ENCODE measurements at places on chromosomes 7 and 10. TPM values are rescaled to one million over a fixed set of nuclear protein-coding genes. Genes with fewer than 3 reads are reported as not detected.

Gene RELN
- 1.5 TPM for total RNA-seq

Gene FAM241B
- total RNA-seq, result 1.6 TPM

Gene CFAP69
- 3.5 TPM for total RNA-seq

Gene ENKUR
- total RNA-seq, result not detected

Gene RASSF4
- total RNA-seq, result 4.4 TPM

Gene PTPRZ1
- total RNA-seq, result 42.9 TPM

Gene SPAM1
- total RNA-seq, result not detected

Gene IFIT1B
- total RNA-seq, result not detected

Gene COMMD3
- total RNA-seq, result 113 TPM

Gene C7orf33
- total RNA-seq, result not detected

Gene BAIAP2L1
- 28.9 TPM for total RNA-seq

Gene COL17A1
- total RNA-seq, result 841 TPM

Gene SPDYE6
- total RNA-seq, result not detected

Gene TMEM248
- 83.7 TPM for total RNA-seq

Gene MACROH2A2
- 11.6 TPM for total RNA-seq

Gene SPRN
- total RNA-seq, result not detected

Gene CHN2
- total RNA-seq, result 1.0 TPM

Gene IDI2
- not detected for total RNA-seq

Gene LRMDA
- total RNA-seq, result 1.3 TPM

All from lower leg skin (tissue), 4 donors.